ENCODE measurements at places on chromosomes 1 and 21.
A peak's percentile ranks its signal among the peaks of the same experiment; 100 is the strongest.

DNA sequence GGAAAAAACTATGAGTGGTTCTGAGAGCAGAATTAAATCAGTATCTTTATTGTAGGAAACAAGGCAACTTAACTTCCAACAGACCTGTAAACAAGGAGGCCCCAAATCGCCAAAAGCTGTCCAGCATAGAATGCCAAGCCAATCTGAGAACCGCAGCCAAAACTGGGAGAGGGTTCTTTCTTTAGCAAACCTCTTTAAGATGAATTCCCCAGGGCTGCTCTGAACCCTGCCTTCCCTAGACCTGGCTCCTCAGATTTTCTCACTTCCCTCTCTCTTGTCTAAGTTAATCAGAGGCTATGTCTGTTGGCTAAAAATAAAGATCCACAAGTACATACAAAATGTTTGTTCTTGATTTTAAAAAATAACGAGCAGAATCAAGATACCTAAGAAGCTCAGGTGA lies 141.4 kb downstream of the SMYD3 start:
- no peak for DNase-seq

DNA sequence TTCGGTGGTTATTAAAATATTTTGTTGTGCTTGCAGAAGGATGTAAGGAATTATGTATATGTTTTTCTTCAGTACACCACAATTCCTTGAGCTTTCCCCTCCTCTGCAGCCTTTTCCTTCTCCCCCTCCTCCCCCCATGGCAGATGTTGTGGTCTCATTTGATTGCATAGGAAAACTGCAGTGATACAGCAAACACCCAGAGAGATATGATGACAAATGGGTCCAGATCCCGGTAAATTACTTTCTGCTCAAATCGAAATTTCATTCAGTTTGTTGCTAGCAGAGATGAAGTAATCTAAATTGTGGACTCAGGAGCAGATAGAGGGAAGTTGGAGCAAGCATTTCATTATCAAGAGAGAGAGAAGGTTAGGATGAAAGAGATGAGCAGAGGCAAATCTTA lies 9.9 kb downstream of the LMO4 start:
- DNase-seq, result no peak

DNA sequence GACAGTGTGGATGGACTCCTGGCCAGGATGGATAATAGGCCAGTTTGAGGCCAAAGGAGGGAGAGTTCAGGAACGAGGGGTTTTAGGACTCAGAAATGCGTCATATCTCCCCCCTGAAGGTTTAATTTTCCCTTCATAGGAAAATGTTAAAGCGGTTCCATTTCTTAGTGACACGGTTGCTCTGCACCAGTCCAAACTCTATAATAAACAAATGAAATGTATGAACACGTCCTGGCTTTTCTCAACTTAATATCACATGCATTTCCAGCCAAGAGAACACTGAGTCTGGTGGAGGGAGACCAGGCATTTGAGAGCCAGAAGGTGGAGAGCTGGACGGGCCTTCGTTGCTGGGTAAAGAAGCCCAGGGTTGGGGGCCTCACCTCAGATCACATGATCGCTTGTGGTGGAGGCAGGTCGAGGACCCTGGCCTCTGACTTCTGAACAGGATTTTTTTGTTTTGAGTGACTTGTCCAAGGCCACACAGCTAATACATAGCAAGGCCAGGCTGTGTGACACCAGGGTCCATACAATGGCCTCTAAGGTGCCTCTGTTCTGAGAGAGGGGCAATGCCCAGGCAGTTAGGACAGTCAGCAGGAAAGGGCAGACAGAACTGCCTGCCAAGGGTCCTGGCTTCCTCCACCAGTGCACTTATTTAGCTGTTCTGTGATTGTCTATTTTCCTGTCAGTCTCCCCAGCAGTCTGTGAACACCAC lies 11.4 kb downstream of the SLC1A7 start:
- DNase-seq, result no peak

DNA sequence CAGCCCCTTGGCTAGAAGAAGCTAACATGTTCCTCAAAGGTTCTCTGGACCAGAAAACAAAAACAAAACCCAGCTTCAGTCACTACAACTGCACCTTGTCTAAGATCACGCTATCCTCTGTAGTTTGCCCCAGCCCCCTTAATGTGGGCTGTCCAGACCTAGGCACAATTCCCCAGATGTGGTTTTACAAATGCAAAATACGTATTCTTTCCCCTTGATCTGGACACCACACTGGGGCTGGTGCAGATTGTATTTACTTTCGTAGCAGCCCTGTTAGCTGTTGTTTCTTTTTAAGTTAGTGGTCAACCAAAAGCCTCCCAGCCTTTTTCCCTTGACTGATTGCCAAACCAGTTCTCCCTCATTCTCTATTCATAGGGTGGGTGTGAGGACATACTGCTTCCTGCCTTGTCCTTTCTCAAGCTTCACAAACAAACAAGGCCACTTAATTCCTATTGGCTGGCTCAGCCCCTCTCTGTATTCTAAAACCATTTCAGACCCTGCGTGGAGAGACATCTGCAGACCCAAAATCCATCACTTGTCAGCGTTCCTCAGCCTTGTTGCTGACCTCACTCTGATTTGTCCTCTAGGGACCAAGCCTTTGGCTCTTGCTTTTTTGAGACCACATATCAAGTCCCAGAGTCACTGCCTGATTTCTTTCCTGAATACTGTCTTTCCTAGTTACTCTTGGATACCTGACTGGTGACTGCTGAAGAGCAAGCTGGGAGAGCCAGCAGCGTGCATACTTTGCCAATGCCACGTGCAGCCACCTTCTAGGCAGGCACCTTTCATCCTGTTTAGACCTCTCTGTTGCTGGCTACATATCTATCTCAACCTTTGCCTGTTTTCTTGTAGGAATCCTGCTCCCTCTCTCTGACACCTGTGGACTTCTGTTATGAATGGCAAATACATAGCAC lies 96.4 kb upstream of the RAB3GAP2 start:
- no peak for DNase-seq

GRCh38 chr1:202593845-202594244 lies 116.4 kb downstream of the SYT2 start:
- no peak for DNase-seq

- DNase-seq, result no peak
These were observed 371.7 kb upstream of the ADGRL2 start for GRCh38 chr1:81428998-81429397.

- DNase-seq, result no peak
These were observed 10.2 kb downstream of the TLCD4 start for GRCh38 chr1:95127380-95127779.

DNA sequence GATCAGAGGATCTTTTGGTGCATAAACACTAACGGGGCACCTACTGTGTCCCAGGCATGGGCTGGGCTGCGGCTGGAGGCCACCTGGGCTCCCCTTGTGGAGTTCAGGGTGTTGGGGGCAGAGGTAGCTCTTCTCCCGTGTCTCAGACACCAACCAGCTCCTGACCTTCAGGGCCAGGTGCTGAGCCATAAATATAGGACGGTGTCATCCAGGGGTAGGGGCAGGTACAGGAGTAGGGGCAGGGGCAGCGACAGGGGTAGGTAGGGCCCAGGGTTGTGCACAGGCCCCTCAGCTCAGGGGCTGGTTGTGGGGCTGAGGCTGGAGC lies 18.0 kb upstream of the LRRC3 start:
- DNase-seq, result no peak

DNA sequence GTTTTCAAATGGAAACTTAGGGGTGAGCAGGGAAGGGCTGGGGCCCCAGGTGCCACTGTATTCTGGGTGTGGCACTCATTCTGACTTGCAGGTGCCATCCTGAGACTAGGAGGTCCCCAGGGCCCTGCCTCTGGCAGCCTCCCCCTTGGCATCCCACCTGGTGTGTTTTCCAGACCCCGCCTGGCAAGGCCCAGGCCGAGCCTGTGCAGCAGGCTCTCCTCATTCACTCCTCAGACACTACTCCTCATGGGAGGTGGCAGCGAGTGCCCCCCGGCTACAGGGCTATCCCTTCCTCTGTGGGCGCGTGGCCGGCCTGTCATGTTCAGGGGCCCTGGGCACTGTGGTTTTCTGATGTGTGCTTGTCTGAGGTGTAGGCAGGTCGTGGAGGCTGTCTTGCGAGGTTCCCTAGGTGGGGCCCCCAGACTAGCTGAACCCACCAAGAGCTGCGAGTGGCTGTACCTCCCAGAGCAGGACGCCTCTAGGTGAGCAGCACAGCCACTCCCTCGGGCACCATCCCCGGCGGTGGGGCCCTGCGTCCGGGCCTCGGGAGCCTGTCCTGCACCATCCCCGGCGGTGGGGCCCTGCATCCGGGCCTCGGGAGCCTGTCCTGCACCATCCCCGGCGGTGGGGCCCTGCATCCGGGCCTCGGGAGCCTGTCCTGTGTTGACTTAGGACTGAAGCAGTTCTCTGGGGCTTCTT lies 13.2 kb downstream of the SLX9 start:
- no peak for DNase-seq

GRCh38 chr1:204572923-204573922 lies 57.0 kb downstream of the MDM4 start:
- no peak for DNase-seq

GRCh38 chr1:92964998-92965397 lies 3.7 kb upstream of the DIPK1A start:
- DNase-seq, result no peak

DNA sequence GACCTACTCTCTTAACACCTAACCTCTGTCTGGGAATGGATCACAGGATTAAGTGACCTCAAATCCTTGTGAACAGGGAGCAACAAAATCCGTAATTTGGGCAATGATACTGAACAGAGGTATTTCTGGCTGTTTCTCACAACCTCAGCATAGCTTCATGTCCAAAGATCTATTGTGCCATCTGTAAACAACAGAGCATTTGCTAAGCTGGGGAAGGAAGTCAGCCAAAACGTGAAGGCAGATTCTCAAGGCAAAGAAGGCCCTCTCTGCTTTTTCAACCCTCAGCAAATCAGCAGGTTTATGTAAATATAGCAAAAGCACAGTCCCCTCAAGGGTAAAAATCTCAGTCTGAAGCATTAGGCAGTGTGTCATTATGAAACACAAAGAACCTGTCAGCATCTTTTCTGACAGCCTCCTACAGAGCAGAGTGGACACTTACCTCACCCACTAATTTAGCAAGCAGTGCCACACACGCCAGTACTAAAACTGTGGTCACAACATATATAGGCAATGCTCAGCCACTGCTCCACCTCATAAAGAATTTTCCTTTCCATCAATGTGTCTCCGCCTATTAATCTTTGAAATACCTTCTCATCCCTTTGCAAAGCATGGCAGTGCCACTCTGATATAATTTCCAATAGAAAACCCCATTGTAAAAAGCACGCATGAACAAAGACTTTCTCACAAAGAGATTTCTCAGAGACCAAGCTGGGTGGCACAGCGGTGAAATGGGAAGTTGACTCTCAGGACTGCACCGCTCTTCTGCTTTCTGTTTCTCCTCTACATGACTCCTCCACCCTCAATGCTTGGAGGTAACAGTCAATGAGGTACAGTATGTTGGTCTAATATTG lies 188.0 kb downstream of the RERE start:
- peak; percentile 91 for DNase-seq

DNA sequence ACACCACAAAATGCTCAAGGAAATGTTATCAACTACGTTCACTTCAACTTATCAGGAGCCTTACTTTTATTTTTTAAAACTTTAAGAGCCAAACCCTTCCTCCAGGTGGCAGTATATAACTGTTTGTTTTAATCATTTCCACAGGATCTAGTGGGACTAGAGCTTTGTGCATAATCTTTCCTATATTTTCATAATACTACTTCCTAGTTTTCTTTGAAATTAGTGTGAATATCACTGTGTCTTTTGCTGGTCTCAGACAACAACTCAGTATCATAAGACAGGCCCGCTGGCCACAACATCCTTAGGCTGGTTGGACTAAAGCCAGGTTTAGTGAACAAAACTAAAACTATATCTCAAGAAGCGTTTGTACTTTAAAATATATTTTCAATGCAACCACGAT lies 145.5 kb downstream of the TIAM1 start:
- peak; percentile 30 for DNase-seq

DNA sequence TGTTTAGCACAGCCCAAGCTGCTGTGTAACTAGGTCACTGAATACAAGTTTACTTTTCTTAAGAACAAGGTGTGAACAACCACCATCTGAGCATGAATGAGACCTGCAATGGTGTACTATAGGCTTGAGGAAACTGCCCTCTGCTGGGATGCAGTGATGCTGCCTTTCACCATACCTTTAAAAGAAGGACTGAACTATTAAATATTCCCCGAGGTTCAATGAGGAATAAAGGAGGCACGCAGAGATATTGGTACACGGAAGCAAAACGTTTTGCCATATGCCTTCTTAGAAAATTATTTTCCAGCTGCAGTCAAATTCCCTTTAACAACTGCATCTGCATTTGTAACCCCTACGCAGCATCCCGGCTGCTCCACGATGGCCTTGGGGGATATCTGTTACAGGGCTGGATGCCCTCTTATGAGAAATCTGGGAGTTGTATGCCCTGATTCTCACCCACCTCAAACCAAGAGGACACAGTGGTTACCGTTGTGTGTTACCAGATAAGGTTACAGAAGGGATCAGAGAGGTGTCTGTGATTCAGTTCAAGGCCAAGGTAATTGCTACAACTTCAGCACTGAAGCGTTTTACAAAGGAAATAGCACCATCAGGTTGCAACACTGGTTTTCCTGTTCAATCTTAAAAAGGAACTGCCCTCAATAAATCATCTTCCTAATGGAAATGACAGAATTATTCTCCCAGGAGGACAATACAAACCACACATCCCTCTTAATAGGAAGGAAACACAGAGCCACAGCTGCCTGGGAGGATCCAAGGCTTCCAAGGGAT lies 470.5 kb downstream of the LTN1 start:
- DNase-seq, result peak; percentile 68

GRCh38 chr1:175553280-175553679 lies 190.1 kb downstream of the TNR start:
- no peak for DNase-seq

- no peak for DNase-seq
These were observed 41.1 kb upstream of the DUSP10 start for GRCh38 chr1:221782970-221783369.

DNA sequence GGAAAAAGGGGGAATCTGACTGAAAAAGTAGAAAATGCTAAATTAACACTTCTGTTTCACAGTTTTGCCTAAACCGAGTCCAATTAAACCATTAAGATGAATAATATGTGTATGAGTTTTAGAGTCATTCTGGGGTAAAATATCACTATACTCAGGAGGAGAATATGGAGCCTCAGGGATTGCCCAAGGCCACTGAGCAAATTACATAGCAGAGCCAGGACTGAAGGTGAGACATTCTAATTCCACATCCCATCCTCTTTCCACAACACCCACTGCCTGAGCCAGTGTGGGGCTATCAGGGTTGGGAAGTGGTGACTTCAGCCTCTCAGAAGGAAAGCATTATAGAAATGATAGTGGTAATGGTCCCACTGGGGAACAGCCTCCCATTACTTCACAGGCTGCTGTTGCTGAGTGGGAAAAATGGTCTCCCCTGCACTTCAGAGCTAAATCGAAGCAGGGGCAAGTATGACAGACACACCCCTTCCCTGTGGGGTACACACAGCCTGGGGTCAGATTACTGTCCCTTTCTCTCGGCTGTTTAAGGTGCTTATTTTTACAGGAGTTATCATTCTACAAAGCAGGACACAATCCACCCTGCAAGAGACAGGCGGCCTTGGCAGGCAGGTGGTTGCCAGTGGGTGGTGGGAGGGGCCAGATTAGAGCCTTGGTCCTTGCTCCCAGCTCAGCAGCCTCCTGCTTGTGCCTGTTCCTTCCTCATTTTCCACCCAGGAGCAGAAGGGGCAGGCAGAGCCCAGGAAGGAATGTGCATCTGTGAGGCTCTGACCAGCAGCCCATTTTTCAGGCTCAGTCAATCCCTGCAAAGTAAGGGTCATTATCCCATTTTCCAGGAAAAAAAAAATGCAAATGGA lies 9.5 kb upstream of the BCAR3 start:
- no peak for DNase-seq

Data from NCI-H1417 treated with DMSO at 0.1 percent for 48 hours (cell line).